Heart right ventricle (tissue), 16 donors: ENCODE measurements at places on chromosomes 3 and 15. TPM values are rescaled to one million over a fixed set of nuclear protein-coding genes. Genes with fewer than 3 reads are reported as not detected.
A peak's percentile ranks its signal among the peaks of the same experiment; 100 is the strongest.

- H3K4me3 ChIP-seq: peak overlapping the region; percentile 92
- H3K27ac ChIP-seq: peak overlapping the region; percentile 84
- no peaks in the 10 kb centered on the region for H3K27me3 ChIP-seq
- H3K4me1 ChIP-seq: peaks cover 24% of the 10 kb centered on the region
- DNase-seq: peak; percentile 47
- H3K36me3 ChIP-seq: no peaks in the 10 kb centered on the region
These were observed 417 bp downstream of the HACD2 start for GRCh38 chr3:123584284-123584987.

ADGRG7 gene
- not detected for total RNA-seq

DNA sequence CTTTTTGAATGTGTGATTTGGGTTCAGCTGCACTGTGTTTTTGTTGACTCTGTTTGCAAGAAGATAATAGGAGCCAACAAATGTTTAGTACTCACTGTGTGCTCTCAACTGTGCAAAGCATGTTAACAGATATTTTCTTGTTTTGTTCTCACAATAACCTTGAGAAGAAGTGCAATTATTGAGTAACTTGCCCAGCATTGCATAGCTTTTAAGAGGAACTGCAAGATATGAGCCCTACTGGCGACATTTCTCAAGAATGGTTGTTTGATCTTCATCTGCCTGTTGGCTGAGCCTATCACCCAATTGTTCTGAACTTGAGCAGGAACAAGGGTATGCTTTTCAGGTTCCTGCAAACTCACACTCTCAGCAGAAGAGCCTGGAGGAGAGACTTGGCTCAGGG is 43.4 kb upstream of the AGBL1 start:
- no peak overlapping the region for H3K4me3 ChIP-seq
- H3K36me3 ChIP-seq: no peaks in the 10 kb centered on the region
- no peak overlapping the region for H3K27ac ChIP-seq
- H3K27me3 ChIP-seq: peaks cover 16% of the 10 kb centered on the region
- H3K4me1 ChIP-seq: no peaks in the 10 kb centered on the region

DNA sequence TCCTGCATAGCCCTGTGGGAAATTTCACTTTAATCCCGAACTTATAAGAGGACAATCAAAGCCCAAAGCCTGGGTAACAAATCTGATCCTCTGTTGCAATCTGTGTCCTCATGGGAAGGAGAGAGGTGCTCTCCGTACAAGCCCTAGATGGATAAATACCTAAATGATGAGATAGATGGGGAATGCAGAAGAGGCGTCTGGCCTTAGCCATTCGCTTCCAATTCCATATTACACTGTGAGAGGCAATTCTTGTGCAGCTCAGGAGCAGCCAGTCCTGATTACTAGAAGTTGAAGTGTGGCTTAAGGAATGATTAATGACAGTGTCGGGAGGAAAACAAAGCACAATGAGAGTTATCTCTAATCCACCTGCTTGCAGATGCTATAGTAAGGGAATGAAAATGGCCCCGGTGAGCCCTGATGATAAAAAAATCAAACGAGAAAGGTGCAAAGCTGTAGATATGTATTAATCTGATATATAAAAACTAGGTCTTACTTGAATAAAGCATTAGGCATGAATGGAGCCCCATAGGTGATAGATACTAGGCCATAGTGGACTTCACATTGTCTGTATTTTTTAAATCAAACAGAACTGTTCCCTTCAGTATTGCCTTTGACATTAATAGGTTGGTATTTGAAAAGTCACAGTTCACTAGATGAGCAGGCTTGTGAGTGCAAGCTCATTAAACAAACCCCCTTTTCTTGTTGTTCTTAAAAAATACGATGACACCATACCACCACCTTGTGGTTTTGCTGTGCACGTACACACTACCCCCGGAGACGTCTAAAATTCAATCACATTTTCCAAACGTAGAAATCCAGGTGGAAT is 54.2 kb upstream of the TMCO5A start:
- no peak overlapping the region for H3K27ac ChIP-seq
- no peak overlapping the region for H3K4me3 ChIP-seq
- no peaks in the 10 kb centered on the region for H3K4me1 ChIP-seq

COL6A5 gene
- total RNA-seq: not detected

DNA sequence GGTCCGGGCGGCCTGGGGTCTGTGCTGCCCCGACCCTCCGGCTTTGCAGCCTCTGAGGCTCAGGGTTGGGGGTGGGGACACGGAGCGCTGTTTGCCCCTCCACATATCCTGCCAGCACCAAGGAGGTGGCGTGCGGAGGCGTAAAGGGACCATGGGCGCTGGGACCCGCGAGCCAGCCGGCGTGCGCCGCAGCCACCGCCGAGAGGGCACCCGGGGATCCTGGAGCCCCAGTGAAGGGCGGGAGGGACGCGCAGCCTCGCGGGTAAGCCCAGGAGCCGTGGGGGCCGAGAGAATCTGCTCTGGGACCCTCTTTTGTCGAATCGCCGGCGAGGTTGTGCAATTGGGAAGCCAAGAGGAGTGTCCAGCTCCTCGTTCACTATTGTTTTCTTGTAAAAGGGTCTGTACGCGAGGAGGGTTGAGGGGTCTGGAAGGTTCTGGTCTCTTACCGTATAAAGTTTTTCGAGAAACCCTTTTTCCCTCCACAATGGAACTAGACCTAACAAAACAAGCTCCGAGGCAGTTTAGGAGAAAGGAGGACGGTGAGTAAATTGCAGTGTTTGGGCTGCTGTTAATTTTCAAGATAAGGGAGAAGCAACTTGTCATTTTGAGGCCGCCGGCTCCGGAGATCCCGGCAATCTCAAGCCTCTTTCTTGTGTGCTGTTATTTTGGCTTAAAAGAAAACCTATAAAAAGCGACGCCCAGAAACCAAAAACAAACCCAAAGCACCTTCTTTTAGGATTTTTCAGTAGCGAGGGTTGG is 29.9 kb upstream of the ST3GAL6 start:
- no peaks in the 10 kb centered on the region for H3K36me3 ChIP-seq
- H3K27ac ChIP-seq: peak overlapping the region; percentile 86
- peaks cover 34% of the 10 kb centered on the region for H3K4me1 ChIP-seq
- H3K27me3 ChIP-seq: no peaks in the 10 kb centered on the region
- DNase-seq: peak; percentile 54
- H3K4me3 ChIP-seq: peak overlapping the region; percentile 84

- H3K27me3 ChIP-seq: no peaks in the 10 kb centered on the region
- no peak overlapping the region for H3K27ac ChIP-seq
- no peaks in the 10 kb centered on the region for H3K36me3 ChIP-seq
- no peak for DNase-seq
- H3K4me3 ChIP-seq: no peak overlapping the region
These were observed 111.3 kb downstream of the ARRDC4 start for GRCh38 chr15:98071786-98072185.

DNA sequence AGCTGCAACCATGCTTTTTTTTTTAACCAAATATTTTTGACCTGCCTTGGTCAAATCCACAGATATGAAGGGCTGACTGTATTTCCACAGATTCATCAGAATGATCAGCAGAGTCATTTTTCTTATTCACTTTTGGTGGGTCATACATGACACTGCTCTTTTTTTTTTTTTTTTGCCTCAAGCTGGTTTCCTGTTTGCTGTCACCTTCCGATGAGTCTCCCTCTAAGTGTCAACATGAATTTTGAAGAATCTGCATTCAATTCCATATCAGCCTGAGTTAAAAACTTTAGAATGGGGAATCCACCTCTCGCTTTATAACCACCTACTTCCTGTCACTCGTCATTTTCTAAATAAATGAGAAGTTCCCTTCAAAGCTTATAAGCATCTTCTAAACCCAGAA is 2.2 kb upstream of the SLC12A8 start:
- H3K27me3 ChIP-seq: peaks cover 11% of the 10 kb centered on the region
- H3K36me3 ChIP-seq: no peaks in the 10 kb centered on the region
- H3K4me3 ChIP-seq: no peak overlapping the region
- peaks cover 17% of the 10 kb centered on the region for H3K4me1 ChIP-seq

ATP13A4 gene
- total RNA-seq: 0.13 TPM

DNA sequence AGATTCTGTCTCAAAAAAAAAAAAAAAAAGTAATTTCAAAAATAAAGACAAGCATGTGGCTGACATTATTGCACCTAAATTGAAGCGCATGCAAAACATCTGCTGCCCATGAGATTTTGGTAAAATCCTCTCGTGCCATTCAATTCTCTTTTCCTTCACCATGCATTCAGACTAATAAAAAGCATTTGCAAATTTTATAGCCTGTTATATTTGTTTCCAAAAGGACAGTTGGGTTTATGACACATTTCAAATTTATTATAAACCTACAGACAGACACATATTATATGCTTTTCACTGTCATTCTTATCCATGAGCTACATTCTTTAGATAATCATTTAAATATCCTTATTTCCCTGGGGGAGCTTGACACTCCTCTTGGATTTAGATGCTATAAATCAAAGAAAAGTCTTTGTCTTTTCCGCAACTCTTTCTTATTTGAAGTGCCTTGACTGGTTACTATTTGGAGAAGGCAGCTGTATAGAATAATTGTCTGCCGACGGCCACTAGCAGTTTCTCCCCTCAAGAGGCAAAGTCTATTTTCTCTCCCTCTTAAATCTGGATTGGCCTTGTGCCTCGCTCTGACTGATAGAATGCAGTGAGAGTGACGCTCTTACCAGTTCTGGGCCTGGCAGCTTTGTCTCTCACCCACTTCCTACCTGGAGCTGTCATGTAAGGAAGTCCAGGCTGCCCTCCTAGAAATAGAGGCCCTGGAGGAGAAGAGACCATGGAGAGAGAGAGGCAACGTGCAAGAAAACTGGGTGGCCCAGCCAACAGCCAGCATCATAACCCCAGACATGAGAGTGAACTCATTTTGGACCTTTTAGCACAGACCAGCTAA is 6.8 kb upstream of the LRIG1 start:
- no peak overlapping the region for H3K27ac ChIP-seq
- H3K36me3 ChIP-seq: no peaks in the 10 kb centered on the region
- H3K4me1 ChIP-seq: no peaks in the 10 kb centered on the region
- H3K4me3 ChIP-seq: no peak overlapping the region
- H3K27me3 ChIP-seq: no peaks in the 10 kb centered on the region

- no peaks in the 10 kb centered on the region for H3K36me3 ChIP-seq
- no peak overlapping the region for H3K27ac ChIP-seq
- no peaks in the 10 kb centered on the region for H3K4me1 ChIP-seq
- no peak for DNase-seq
- no peak overlapping the region for H3K4me3 ChIP-seq
- H3K27me3 ChIP-seq: no peaks in the 10 kb centered on the region
These were observed 291.2 kb upstream of the RBMS3 start for GRCh38 chr3:28989646-28990089.

DNA sequence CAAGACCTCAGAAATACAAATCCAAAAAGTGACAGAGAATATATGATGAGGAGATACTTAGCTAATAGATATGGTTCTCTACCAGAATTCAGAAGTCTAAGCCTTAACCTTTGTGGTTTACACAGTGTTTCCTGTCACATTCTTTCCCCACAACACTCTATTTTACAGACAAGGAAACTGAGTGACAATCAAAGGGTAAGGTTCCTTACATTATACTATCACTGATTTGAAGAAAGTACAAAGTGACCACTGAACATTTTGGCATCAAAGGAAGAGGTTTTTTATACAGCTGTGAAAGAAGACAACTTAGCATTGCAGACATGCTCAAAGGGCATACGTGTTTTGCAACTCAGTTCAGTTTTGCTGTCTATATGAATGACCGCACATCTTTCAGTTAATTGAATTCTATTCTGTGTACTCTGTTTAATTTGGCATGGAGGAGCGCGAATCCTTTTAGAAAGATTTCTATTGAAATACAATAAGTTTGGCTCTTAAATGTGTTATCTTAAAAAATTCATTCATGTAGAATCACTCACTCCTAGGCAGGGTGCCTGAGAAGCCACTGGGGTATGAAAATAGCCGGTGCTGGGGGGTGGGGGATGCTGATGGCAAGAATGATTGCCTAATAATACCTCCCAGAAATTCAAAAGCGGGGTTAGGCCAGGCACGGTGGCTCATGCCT is 66.5 kb upstream of the SKOR1 start:
- no peak overlapping the region for H3K27ac ChIP-seq
- H3K27me3 ChIP-seq: no peaks in the 10 kb centered on the region
- DNase-seq: no peak
- H3K4me3 ChIP-seq: no peak overlapping the region
- H3K4me1 ChIP-seq: no peaks in the 10 kb centered on the region

DNA sequence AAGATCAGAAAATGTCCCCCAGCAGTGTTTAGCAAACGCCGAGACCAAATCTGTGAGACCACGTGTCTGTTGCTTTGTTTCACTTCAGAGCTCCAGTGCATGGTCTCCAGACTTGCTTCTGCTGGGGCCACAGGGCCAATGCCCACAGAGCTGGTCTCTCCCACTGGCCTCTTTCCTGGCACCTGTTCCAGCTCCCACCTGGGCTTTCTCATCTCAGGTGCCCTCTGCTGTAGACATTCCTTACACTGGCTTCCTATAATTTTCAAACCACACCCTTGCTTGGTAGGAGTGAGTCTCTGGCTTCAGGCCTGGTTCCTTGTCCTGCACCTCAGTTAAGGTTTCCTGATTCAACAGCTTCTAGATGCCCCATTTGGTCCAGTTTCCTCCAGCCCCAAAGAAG is 243.1 kb downstream of the ADAMTS17 start:
- H3K36me3 ChIP-seq: no peaks in the 10 kb centered on the region
- no peaks in the 10 kb centered on the region for H3K4me1 ChIP-seq
- no peaks in the 10 kb centered on the region for H3K27me3 ChIP-seq
- no peak for DNase-seq
- no peak overlapping the region for H3K4me3 ChIP-seq

DNA sequence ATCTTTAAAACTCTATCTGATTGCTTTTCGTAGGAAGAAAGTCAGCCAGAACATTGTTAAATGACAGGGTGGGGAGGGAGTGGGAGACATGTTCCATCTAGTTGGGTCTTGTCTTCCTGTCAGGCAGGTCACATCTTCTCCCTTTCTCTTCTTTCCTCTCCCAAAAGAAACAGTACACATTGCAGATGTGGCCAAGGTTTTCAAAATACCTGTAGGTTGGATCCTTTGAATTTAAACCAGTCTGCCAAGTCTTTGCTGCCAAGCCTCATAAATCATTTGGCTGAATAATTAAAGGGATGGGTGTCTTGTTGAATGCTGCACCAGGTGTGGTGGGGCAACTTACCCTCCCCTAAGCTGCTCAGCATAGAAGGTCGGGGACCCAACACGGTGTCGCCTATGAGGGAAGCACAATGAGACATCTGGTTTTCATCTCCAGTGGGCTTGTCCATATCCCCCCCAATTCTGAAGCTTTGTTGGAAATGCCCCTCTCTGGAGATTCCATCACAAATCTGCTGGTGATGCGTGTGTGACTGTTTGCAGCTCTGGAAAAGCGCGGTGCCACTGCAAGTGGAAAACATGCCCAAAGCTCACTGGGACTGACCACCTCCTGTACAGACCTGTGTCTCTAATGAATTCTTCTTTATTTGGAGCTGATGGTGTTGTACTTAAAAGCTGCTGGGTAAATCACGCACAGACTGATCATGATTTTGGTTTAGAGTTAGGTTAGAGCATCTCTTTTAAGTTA is 112.6 kb downstream of the FILIP1L start:
- H3K36me3 ChIP-seq: no peaks in the 10 kb centered on the region
- H3K4me3 ChIP-seq: no peak overlapping the region
- no peak overlapping the region for H3K27ac ChIP-seq
- no peak for DNase-seq

ERICH6 gene
- total RNA-seq: not detected

ARGFX gene
- not detected for total RNA-seq
